ENCODE measurements at places on chromosomes 4 and X.

DNA sequence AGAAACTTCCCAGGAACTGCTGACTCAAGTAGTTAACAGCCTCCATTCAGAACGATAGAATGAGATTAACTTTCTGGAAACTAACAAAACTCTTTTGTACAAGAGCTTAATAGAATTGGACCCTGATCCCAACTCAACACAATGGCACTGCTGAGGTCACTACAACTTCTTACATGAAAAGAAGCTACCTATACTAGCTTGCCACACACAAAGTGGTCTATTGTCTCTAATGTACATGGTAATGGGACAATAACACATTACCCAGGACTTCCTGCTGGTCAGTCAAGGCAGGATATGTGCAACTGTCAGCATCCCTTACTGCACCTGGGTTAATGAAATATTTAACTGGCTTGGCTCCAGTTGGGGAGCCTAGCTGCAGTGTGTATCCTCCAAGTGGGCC is 56.2 kb downstream of the BRCC3 start:
- no peak for DNase-seq

- no peak for DNase-seq
These were observed 63.6 kb downstream of the REPS2 start for GRCh38 chrX:17009856-17010625.

GRCh38 chr4:10623862-10624261 is 60.7 kb downstream of the CLNK start:
- DNase-seq, result no peak

- DNase-seq, result no peak
These were observed 157.3 kb upstream of the RAPGEF2 start for GRCh38 chr4:158945529-158946108.

DNA sequence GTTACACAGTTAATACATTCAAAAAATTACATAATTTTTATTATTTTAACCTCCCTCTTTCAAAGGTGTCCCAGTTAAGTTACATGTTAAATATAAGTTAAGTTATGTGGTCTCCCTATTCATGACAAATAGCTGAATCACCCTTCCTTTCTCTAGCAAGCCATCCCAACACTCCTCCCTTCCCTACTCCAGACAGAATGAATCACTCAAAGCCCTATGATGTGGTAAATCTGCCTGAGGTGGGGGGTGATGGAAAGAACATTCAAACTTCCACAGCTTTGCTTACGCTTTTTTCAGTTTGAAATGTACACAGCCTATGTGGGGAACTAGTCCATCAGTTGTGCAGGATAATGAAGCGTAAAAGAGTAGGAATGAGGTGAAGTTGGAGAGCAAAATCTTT is 90.2 kb downstream of the CXCL13 start:
- DNase-seq, result no peak

- DNase-seq, result no peak
These were observed 52.3 kb downstream of the MEPE start for GRCh38 chr4:87884976-87885549.

DNA sequence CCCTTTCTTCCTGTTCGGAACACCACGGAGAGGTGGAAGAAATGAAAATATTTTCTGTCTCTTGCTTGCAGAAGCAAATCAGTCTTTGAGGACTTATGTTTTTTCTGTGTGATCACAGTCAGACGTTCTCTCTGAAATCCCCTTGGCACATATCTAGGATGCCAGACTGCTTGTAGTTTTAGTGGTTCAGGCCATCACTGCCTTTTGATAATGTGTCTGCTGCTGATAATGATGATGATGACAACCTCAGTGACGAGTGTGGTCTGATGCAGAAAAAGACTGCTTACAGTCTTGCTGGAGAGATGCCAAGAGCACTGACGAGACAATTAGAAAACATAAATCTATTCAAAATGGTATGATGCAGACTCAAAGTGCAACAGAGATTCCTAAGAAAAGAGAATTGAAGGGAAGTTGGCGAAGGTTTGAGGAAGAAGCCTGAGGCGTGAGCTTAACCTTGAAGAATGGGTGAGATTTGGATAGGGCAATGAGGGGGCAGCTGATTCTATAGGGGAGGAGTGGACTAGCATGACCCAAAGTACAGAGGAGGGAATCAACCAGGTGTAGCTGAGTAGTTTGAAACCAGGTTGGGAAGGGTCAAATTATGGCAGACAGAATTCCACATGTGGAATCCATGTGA is 7.9 kb downstream of the RAB33A start:
- DNase-seq, result no peak

DNA sequence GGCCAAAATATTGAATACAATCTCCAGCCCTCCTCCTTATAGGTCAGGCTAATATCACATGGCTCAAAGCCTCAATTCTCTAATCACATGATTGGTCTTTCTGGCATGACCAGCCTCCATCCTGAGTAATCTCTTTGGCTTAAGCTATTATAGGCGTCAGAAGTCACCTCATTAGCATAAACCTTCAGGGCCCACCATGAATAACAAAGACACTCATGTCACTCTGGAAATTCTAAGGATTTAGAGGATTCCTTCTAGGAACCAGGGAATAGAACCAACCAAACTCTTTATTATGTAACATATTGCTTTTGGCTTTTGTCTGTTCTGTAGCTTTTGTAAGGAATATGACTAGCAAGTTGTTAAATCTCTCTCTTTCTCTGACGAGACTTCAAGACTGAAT is 109.2 kb upstream of the IGFBP7 start:
- no peak for DNase-seq

GRCh38 chrX:21940356-21940829 is at the start of gene SMS:
SMS (plus strand) TSS chrX:21940709; CDS start chrX:21940825, 116 bp downstream.
- no peak for DNase-seq

DNA sequence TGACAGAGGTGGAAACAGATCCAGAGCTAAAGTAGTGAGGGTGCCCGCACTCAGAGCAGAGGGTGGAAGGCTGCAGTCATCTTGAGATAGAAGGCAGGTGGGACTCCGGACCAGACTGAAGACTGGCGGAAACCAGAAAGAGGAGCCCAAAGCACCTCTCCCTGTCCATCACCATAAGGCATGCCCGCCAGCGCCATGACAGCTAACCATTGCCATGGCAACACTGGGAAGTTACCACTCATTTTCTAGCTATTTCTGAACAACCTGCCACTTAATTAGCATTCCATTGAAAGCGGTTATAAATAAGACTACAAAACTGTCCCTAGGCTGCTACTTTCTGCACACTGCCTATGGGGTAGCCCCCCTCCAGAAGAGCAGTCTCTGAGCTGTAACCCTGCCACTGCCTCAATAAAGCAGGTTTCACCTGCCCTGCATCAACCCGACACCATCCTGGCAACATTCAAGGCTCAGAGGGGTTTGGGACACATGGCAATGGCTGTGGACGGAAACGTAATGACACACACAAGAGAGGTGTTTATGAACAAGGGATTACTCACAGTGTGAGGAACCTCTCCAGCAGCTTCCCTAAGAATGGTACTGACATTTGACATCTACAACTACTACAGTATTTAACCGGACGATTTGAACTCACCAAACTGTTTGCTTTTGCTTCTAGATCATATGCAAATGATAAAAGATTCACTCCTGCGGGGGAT is 27.8 kb upstream of the FGFBP2 start:
- no peak for DNase-seq

DNA sequence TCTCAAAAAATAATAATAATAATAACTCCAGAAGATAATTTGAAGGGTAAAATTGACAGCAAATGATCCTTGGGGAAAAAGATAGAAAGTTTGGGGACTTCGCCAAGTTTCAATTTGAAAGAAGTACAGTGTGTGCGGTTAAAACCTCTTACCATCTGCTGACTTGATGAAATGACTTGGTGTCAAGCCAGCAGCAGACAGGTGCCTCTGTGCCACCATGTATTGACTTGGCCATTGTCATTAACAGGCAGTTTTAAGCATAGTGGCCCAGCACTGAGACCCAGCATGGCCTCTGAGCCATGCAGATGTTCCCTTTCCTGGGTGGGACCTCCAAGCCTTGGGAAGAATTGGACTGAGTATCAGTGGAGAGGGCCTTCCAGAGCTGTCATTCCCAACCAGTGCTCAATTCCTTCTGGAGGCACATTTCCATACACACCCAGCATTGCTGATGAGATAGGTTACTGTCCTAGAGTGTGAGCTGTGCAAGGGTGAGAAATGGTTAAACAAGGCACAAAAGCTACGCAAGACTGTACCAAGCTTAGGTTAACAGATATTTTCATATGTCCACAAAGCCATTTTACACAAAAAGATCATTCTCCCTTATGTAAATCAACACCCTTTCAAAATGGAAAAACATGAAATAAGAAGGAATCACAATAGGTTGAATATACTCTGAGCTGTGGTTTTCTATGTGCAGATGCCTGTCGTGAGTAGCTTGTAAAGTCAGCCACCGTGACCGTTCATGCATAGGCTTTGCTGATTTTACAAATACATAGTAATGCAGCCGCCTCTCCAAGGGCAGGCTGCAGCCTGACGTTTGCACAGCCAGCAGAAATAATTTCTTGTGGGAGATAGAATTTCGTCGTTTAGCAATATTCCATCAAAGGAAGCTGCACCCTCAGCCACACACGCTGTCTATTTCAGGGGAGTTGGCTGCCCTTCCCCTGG is 59.4 kb upstream of the FBXW7 start:
- DNase-seq, result no peak

DNA sequence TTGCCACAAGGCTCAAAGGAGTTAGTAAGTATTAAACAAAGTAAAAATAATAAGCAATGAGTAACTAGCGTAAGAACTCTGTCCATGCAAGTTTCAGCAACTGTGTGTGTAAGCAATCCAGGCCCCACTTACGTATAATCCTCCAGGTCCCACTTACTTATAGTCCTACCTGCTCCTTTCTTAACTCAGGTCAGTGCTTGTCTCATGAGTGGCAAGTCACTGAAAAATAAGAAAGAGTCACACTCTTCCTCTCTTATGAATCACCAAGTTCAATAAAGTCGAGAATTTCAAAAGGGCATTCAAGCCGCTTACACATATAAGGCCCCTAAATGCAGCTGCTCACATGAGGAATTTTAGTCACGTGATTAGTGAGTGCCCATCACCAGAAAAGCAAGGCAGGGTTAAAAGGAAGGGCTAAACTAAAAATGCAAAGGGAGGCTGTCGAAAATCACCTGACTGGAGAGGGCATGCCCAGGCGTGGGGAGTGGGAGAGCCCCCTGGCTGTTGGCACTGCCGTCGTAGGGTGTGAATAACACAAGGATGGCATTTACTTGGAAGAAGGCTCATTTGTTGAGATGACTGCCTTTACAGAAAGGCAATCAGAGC is 58.2 kb downstream of the ZNF827 start:
- no peak for DNase-seq

GRCh38 chrX:2666491-2666890 is 24.6 kb upstream of the CD99 start:
- DNase-seq, result no peak

DNA sequence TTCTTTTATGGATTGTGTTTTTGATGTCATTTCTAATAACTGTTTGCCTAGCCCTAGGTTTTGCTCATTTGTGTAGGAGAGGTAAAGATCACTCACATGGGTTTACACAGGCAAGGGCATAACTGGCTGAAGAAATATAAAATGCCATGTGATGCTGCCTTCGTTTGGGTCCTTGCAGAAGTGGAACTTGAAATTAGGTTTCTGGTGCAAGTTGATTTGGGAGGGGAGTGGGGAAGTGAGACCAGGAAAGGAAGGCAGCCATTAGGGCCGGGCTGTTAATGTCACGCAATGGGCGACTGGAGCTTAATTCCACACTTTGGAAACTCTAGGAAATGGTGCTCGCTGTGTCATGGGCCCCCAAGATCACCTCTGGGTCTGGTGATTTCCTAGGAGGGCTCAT is 14.5 kb downstream of the CLCN4 start:
- no peak for DNase-seq
